ENCODE measurements at places on chromosomes 1 and 21.

DNA sequence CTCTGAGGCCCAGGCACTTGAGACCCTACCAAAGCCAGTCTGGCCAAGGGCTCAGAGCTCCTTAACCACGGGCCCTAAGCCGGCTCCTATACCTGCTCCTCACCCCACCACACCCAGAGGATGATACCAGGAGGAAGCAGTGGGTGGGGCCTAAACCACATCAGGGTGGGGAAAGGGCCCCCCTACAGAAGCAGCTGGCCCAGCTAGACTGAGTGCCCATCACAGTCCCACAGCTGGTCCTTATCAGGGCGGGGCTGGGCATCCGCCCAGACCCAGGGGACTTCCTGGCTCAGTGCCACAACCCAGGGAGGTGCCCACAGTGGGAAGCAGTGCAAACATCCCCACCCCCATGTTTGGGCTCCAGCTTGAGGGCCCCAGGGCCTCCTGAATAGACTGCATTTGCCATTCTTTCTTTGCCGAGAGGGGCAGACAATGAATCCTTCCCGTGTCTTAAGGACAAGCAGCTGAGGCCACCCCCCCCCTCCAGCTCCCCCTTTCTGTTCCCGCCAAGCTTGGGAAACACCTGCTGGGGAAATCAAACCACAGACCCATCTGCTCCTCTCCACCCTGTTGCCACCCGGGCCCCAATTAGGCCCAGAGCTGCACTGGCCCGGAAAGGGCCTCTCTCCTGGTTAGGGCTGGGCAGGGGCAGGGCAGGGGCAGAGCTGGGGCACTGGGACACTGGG, 6.2 kb downstream of the E2F2 start:
- DNase-seq, result peak; percentile 45

DNA sequence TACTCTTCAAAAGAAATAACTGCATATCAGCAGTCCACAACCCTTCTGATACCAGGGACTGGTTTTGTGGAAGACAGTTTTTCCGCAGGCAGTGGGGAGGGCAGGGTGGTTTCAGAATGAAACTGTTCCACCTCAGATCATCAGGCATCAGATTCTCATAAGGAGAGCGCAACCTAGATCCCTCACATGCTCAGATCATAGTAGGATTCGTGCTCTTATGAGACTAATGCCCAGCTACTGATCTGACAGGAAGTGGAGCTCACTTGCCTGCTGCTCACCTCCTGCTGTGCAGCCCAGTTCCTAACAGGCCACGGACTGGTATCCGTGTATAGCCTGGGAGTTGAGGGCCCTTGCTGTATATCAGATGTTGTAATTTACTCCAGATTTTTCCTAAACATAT, 11.5 kb downstream of the RO60 start:
- no peak for DNase-seq

GRCh38 chr21:45288441-45288841, 746 bp upstream of the POFUT2 start:
- DNase-seq, result no peak

DNA sequence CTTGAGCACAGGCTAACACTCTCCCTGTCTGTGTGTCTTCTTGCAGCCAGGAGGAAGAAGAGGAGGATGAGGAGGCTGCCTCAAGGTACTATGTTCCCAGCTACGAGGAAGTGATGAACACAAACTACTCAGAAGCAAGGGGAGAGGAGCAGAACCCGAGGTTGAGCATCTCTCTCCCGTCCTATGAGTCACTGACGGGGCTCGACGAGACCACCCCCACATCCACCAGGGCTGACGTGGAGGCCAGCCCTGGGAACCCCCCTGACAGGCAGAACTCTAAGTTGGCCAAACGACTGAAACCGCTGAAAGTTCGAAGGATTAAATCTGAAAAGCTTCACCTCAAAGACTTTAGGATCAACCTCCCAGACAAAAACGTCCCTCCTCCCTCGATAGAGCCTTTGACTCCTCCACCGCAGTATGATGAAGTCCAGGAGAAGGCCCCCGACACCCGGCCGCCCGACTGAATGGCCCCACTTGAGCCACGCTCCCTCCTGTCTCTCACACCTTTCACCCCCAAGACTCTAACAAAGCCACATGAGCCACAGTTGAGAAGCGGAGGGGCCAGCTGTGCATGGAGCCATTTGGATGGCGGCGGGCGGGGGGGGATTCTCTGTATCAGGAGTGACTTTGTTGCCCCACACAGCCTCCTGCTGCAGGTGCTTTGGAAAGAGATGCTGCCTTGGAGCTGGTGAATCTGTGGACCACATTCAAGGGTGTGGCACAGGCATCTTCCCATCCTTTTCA, 27.6 kb upstream of the FHAD1 start:
- no peak for DNase-seq

GRCh38 chr1:35439626-35440025, 117.6 kb downstream of the KIAA0319L start:
- no peak for DNase-seq

- DNase-seq, result no peak
These were observed 4.1 kb upstream of the OLIG2 start for GRCh38 chr21:33021667-33022066.

- peak; percentile 46 for DNase-seq
These were observed 9.3 kb downstream of the IRF2BP2 start for GRCh38 chr1:234600418-234601281.

DNA sequence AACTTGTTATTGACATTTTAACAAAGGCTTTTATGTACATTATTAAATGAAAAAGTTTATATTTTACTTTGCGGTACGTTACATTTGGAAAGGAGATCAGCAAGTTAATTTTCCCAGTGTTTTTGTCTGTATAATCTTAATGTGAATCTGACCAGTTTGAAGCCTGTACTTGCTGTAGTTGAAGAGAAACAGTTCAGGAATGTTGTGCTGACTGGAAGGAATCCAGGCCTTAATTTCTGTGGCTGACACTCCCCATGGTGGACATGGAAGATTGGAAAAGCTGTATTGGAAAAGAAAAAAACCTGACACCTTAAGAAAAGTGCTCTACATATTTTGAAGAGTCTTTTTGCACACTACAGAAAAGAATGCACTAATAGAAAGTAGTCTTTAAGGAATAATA, 15.5 kb downstream of the LEPR start:
- DNase-seq, result no peak

DNA sequence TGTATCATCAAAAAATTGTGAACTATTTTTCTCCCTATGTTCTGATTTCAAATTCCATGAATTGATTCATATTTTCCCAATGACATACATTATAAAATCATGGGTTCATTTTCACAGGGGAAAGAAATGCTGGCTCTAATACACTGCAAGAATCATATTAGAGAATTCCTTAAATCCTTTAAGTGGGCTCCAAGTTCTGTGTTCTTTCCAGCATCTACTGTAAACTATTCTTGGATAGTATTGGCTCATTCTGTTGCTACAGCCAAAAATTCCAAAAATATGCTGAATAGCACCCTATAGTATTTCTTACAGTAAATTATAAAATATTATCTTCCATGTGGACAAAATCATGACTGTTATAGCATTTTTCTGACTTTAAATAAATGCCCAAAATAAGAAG, 19.0 kb upstream of the C1orf105 start:
- DNase-seq, result no peak

DNA sequence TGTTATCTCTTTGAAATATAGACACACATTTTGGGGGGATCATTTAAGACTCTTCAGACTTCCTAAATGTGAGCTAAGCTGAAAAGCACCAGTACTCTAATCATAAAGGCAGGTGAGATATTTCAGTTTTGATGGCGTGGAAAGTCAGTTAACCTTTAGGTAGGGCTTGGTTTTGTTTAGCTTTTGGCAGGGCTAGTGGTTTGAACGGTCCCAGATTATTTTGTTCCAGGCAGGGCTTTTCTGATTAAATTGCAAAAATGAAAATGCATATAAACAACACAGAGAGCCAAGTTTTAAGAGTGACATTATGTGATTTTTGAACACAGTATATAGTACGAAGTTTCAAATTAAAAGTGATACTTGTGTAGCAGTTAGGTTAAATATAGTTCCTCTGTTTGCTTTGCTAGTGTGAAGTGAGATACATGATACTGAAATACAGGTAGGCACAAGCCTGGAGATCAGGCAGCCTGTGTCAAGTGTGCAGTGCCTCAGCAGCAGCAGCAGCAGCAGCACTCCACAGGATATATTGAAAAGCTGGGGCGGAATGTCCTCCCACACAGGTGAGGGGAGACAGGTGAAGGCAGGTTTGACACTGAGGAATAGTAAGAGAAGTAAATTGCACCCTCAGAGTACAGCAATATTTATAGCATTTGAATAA, 47.4 kb downstream of the CAMTA1 start:
- DNase-seq, result no peak

DNA sequence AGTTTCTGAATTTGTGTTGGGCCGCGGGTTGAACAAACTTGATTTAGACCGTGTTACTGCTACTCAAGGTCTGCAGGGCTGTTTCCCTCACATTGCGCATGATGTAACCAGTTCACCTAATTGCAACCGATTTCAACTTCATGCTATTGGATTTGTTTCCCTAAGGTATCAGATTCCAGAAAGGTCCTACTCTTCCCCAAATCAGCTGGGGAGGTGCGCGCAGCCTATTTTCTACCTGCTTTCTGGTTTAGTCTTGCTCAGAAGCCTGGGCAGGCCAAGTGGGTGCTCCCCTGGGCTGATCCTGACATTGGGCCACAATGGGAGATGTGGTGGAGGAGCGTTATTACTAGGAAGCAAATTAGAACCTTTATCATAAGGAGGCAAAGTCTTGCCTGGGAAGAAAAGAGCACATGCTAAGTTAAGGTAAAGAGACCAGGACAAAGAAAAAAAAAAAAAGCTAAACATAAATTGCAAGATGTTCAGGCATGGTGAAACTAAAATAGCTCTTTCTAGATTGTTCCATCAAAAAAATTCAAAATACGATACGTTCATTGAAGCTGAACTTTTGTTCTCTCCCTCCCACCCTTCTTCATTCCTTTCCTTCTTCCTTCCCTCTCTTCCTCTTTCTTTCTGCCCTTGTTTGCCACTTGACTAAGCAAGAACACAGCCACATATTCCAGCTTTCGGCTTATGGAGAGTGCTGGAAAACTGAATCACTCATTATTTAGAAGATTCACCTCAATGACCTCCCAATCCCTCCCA, 28.8 kb upstream of the TARBP1 start:
- no peak for DNase-seq

DNA sequence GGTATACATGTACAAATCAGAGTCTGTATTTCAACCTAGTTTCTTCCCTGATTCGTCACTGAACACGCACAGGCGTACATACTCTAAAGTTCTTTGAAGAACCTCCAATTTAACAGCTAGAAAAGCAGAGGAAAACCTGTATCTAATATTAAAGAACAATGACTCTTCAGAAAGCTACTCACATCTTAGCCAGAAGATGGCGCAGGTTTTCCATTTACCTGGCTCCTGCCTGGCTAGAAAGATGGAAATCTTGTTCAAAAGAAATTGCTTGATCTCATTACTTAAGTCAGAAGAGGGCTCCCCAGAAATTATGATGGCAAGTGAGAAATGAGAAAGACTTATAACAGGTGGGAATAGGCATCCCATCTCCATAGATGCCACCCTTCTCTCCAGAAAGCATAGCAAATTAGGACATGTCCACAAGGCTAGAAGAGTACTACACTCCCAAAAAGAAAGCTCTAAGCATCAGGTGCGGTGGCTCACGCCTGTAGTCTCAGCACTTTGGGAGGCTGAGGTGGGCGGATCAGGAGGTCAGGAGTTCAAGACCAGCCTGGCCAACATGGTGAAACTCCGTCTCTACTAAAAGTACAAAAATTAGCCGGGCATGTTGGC, 19.0 kb upstream of the L1TD1 start:
- peak; percentile 28 for DNase-seq

DNA sequence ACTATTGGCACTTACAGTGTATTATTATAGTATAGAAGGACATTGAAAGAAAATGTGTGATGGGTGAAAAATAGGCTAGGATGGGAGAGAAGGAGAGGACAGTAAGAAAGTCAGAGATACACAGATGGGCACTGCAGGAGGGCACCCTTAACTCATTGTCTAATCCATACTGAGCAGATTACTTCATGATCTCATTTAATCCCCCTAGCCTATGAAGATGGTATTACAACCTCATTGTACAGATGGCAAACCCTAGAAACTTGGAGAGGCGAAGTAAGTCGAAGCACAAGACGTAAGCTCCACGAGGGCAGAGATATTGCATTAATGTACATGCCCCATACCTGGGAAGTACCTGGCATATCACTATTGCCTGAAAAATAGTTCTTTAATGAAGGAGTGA, 346.9 kb upstream of the DAB1 start:
- no peak for DNase-seq

- DNase-seq, result no peak
These were observed 3.5 kb downstream of the ABCB10 start for GRCh38 chr1:229554886-229555621.

DNA sequence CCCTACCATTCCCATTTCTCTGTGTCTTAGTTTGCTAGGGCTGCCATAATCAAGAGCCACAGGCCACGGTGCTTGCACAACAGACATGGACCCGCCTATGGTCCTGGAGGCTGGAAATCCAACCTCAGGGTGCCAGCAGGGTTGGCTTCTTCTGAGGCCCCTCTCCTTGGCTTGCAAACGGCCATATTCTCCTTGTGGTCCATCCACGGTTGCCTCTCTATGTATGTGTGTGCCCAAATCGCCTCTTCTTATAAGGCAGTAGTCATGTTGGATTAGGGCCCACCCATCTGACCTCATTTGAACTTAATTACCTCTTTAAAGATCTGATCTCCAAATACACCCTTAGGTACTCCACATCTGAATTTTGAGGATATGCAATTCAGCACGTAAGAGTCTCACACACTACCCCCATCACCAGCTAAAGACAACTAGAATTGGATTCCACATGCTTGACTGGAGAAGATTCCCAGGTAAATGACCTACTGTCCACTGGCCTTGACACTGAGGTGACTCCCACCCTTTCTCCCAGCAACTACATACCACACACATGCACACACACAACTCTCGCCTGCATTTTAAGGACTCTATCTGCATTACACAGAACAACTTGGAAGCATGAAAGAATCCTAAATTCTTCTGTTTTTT, 28.3 kb upstream of the TMEM51 start:
- DNase-seq, result no peak

GRCh38 chr1:111474106-111474505, 322 bp downstream of the C1orf162 start:
- DNase-seq, result no peak

GRCh38 chr1:77680173-77680572, 2.3 kb downstream of the ZZZ3 start:
- DNase-seq, result no peak

- DNase-seq, result peak; percentile 34
These were observed 80.4 kb upstream of the TARDBP start for GRCh38 chr1:10932088-10932487.

GRCh38 chr1:29332204-29332603, 95.9 kb downstream of the PTPRU start:
- DNase-seq, result no peak

GRCh38 chr1:6825828-6826227, 40.6 kb downstream of the CAMTA1 start:
- DNase-seq, result no peak

GRCh38 chr1:150927624-150928023, 1.5 kb downstream of the SETDB1 start:
- DNase-seq, result no peak

DNA sequence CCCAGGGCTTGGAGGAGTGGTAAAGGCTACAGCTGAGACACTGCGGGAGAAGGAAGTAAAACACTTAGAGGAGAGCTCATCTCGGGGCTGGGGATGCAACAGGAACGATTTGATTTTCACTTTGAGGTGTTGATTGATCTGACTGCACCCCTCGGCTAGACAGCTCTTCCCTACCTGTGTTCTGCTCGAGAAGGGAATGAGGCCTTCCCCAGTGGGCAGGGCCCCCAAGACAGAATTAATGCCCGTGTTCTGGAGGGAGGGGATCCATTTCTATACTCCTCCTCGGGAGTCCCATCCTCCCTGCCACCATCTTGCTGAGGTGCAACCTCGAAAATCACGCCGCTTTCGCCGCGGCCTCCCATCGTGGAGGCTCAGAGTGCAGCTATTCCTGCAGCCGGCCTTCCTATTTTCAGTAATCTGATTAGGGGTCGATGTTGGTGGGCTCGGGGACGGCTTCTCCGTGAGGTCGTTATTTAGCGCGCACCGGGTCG, 2.4 kb downstream of the ATP2B4 start:
- DNase-seq, result no peak

Data from CD4-positive, alpha-beta T cell treated with Interleukin-6 at 100 ng/mL for 8 hours (primary cell).